ENCODE measurements at places on chromosomes 7 and 10.
A peak's percentile ranks its signal among the peaks of the same experiment; 100 is the strongest.

DNA sequence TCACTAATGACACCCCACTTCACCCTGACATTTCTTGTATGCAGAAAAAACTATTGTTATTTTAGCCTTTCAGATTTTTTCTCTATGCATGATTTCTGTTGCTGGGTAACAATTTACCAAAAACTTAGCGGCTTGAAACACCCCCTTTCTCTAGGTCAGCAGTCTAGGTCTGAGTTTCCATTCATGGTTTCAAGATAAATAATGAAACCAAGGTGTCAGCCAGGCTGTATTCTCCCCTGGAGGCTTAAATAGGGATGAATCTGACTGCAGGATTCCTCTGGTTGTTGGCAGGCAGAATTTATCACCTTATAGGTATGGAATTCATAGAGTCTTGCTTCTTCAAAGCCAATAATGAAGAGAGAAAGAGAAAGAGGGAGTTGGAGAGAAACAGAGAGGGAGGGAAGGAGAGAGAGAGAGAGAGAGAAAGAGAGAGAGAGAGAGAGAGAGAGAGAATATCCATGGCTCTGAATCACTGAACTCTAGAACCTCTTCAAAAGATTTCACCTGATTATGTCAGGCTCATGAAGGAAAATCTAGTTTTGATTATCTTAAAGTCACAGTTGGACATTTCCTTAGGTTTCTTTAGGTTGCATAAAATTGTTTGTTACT lies 1224.6 kb upstream of the LRRTM3 start:
- H3K27ac ChIP-seq: no peak overlapping the region
- H3K27me3 ChIP-seq: no peaks in the 10 kb centered on the region
- DNase-seq: no peak
- H3K36me3 ChIP-seq: no peaks in the 10 kb centered on the region
- H3K4me3 ChIP-seq: no peak overlapping the region

DNA sequence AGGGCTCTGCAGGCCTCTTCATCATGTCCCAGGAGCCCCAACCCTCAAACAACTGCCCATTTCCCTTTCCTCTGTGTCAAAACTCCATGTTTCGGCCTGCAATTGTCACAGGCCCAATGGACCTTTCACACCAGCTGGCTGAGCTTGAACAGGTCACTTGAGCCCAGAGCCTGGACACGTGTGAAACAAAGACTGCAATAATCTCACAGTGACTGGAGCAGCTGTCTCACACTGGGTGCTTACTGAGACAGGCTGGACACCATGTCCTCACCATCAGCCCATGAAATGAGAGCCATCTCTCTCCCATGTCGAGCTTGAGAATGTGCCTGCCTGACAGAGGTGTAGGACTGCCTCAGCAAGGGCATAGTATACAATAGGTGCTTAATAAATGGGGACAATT lies 19.5 kb upstream of the EIF5AL1 start:
- H3K4me3 ChIP-seq: no peak overlapping the region
- H3K27me3 ChIP-seq: no peaks in the 10 kb centered on the region
- H3K36me3 ChIP-seq: no peaks in the 10 kb centered on the region

GRCh38 chr7:14786314-14786895 lies 116.1 kb downstream of the DGKB start:
- H3K4me1 ChIP-seq: no peaks in the 10 kb centered on the region
- H3K4me3 ChIP-seq: no peak overlapping the region
- no peaks in the 10 kb centered on the region for H3K27me3 ChIP-seq
- no peak overlapping the region for H3K27ac ChIP-seq

- no peaks in the 10 kb centered on the region for H3K36me3 ChIP-seq
- H3K4me3 ChIP-seq: no peak overlapping the region
These were observed 128.8 kb upstream of the FAM20C start for GRCh38 chr7:63521-64021.

DNA sequence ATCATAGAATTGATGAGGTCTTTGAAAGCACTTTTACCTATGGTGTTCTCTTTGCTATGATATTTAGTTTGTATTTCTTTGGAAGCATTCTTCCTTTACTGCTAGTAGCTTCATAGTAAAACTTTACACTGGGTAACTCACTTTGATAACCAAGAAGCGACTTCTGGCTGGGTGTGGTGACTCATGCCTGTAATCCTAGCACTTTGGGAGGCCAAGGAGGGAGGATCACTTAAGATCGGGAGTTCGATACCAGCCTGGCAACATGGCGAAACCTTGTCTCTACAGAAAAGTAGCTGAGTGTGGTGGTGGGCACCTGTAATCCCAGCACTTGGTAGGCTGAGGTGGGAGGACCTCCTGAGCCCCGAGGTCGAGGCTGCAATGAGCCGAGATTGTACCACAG lies 36.2 kb downstream of the CCDC126 start:
- H3K36me3 ChIP-seq: no peaks in the 10 kb centered on the region
- H3K4me3 ChIP-seq: no peak overlapping the region

DNA sequence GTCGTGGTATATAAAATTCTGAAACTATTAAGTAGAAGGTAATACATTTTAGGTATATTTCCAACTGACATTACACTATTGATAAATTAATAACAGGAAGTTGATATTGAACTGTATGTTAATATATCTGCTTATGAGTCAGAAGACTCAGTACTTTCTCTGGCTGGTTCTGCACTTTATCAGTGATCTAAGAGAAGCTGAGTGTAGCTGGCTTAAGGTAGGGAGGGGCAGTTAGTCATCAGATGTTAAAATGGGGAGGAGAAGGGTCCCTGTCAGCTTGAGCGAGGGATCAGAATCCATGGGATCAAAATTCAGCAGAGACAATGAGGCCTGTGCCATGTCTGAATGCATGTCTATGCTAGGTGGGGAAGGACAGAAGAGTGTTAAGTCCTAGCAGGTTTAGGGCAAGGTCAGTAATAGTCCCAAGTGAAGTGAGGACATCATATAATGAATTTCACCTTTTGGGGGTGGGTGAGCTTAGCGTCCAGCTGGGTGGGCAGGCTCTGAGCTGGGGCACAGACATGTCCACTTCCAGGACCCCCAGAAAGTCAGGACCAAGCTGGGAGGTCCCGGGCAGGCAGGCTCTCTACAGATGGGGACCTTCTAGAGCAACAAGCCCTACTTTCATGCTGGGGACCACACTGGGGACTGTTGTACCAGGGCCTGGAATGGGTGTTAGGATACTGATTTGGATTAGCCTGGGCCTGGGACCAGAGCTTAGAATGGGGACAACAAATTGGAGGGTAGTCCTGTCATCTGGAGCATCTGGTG lies 82.9 kb downstream of the WDFY4 start:
- no peak for DNase-seq
- H3K4me3 ChIP-seq: no peak overlapping the region
- H3K36me3 ChIP-seq: no peaks in the 10 kb centered on the region
- no peaks in the 10 kb centered on the region for H3K27me3 ChIP-seq

DNA sequence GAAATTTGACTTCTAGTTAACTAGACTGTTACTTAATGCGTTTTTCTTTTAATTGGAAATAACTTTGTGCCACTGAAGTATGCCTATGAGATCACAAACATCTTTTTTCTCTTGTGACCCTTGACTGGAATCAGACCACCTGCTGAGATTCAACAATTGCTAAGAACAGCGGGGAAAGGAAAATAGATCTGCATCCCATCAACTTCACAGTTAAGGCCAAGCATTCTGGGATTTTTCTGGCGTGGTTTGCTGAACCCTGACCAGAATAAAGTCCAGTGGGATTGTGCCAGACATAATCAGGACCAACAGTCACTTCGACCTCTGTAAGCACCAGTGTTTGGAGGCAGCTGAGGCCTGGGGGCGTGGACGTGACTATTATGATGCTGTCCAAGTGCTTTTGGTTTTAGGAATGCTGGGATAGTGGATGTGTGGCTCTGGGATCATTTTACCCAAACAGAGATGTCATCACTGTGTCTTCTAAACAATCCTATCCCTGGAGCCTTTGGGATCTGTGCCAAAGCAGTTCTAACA lies 373.3 kb upstream of the PRKCQ start:
- no peak for DNase-seq
- no peak overlapping the region for H3K27ac ChIP-seq
- H3K27me3 ChIP-seq: no peaks in the 10 kb centered on the region
- no peaks in the 10 kb centered on the region for H3K36me3 ChIP-seq
- peaks cover 26% of the 10 kb centered on the region for H3K4me1 ChIP-seq
- H3K4me3 ChIP-seq: no peak overlapping the region

- H3K36me3 ChIP-seq: no peaks in the 10 kb centered on the region
- no peaks in the 10 kb centered on the region for H3K4me1 ChIP-seq
- no peak for DNase-seq
- H3K27ac ChIP-seq: no peak overlapping the region
- no peaks in the 10 kb centered on the region for H3K27me3 ChIP-seq
- H3K4me3 ChIP-seq: no peak overlapping the region
These were observed 185.9 kb downstream of the AVL9 start for GRCh38 chr7:32681174-32681518.

DNA sequence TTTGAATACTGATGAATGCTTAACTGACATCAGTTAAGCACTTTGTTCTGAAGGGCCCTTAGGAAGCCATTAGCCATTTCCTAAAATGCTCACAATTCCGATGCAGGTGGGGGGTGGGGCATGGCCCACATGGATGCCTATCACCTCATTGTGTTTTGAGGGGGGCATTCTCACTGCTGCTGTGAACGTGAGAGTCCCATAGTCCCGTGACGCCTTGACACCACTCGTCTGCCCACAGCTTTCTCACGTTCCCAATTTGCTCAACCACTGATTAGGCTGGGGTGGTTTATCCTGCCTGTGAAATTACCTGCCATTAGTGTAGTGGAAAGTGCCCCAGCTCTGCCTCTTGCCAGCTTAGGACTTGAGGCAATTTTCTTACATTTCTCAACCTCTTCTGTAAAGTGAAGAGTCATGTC lies 31.9 kb downstream of the DUSP5 start:
- peak; percentile 74 for DNase-seq
- no peak overlapping the region for H3K4me3 ChIP-seq
- no peaks in the 10 kb centered on the region for H3K36me3 ChIP-seq
- H3K27me3 ChIP-seq: no peaks in the 10 kb centered on the region
- no peak overlapping the region for H3K27ac ChIP-seq

GRCh38 chr10:85446827-85447226 lies 919.8 kb downstream of the GRID1 start:
- DNase-seq: no peak
- no peaks in the 10 kb centered on the region for H3K4me1 ChIP-seq
- H3K27ac ChIP-seq: no peak overlapping the region
- no peak overlapping the region for H3K4me3 ChIP-seq

GRCh38 chr10:123563994-123564393 lies 102.2 kb upstream of the GPR26 start:
- no peaks in the 10 kb centered on the region for H3K36me3 ChIP-seq
- no peaks in the 10 kb centered on the region for H3K27me3 ChIP-seq
- H3K4me3 ChIP-seq: no peak overlapping the region

DNA sequence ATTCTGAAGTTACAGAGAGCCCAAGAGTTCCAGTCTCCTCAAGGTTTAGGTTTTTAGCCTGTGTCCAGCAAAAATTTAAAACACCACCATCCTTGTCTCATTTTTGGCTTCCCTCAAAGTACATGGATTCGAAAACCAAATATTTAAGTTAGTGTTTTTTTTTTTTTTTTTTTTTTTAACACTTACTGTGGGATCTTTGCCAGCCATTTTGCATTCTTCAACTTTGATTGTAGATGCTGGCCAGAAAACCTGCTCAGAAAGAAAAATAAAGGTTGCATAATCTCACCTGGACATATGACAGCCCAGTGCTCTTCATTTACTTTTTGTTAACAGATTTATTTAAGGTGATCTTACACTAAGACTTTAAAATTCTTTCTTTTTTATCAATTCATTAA lies 91.6 kb downstream of the SEMA3C start:
- no peaks in the 10 kb centered on the region for H3K36me3 ChIP-seq
- no peaks in the 10 kb centered on the region for H3K27me3 ChIP-seq
- no peak for DNase-seq
- no peak overlapping the region for H3K27ac ChIP-seq
- H3K4me3 ChIP-seq: no peak overlapping the region
- no peaks in the 10 kb centered on the region for H3K4me1 ChIP-seq

DNA sequence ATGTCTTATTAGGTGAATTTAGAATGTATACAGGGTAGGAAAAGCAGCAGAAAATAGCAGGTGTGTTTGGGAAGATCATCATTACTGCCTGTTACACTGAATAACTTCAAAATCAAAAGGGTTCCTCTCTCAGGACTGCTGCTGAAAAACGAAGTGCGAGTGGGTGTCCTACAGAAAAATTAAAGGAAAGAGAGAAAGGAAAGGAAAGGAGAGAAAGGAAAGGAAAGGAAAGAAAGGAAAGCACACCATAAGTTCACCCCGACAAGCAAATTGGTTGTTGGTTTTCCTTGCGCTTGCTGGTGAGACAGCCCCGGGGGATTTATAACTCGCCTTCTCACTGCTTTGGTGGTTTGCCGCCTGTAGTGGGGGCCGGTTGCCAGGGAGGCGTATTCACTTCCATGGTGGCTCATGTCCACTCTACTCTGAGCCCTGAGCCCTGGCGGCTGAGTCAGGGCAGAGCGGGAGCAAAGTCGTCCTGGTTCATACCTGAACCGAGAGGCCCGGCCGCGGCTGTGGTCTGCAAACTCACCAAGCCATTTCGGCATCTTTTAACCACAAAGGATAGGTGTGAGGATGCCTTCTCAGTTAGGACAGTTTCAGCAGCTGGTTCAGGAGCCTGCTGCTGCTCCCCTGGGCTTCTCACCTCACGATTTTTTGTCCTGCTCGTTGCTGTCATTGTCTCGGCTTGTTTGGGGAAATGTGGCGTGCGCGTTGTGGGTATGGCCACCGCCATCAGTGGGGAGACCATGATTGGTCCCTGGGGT lies 26.1 kb downstream of the INPP5A start:
- H3K4me1 ChIP-seq: peaks cover 8% of the 10 kb centered on the region
- no peaks in the 10 kb centered on the region for H3K27me3 ChIP-seq
- H3K36me3 ChIP-seq: no peaks in the 10 kb centered on the region
- no peak for DNase-seq

DNA sequence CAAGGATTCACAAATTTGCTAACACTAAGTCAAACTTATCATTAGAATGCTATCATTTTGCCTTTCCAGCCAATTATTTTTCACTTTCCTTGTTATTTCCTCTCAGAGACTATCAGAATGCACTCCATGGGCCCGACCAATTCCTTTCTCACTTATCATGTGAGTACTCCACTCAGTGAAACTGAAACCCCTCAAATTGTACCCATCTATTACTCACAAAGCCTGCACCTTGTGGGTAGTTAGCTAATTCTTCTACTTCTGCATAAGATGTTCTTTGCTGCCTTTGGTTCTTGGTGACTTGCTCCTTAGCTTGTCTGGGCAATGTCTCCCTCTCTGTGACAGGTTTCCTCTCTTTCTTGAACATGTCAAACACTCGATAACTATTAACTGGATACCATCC lies 35.2 kb upstream of the MBL2 start:
- H3K4me3 ChIP-seq: no peak overlapping the region
- DNase-seq: no peak
- H3K27ac ChIP-seq: no peak overlapping the region
- no peaks in the 10 kb centered on the region for H3K4me1 ChIP-seq
- no peaks in the 10 kb centered on the region for H3K36me3 ChIP-seq

GRCh38 chr10:14063531-14064285 lies 267.0 kb downstream of the FRMD4A start:
- H3K4me1 ChIP-seq: no peaks in the 10 kb centered on the region
- H3K36me3 ChIP-seq: no peaks in the 10 kb centered on the region
- no peak overlapping the region for H3K27ac ChIP-seq
- DNase-seq: no peak
